ENCODE measurements at places on chromosomes 2 and 18. TPM values are rescaled to one million over a fixed set of nuclear protein-coding genes. Genes with fewer than 3 reads are reported as not detected.

The FN1 gene
- total RNA-seq: 183 TPM

The STON1 gene
- total RNA-seq: 0.50 TPM

The IL37 gene
- total RNA-seq: not detected

The ANKRD29 gene
- 13.3 TPM for total RNA-seq

The VSNL1 gene
- total RNA-seq: not detected

The LYPD6 gene
- total RNA-seq: 0.07 TPM

The RMND5A gene
- 21.6 TPM for total RNA-seq

The EGR4 gene
- 0.34 TPM for total RNA-seq

The GAREM1 gene
- total RNA-seq: 3.3 TPM

The OTOF gene
- 0.07 TPM for total RNA-seq

The RAB6C gene
- total RNA-seq: not detected
